Stimulated activated CD8-positive, alpha-beta memory T cell treated with anti-CD3 and anti-CD28 coated beads, Interleukin-4, amount 100 ng/mL, for 24 hours (primary cell): ENCODE measurements at places on chromosomes 2 and 18.

DNA sequence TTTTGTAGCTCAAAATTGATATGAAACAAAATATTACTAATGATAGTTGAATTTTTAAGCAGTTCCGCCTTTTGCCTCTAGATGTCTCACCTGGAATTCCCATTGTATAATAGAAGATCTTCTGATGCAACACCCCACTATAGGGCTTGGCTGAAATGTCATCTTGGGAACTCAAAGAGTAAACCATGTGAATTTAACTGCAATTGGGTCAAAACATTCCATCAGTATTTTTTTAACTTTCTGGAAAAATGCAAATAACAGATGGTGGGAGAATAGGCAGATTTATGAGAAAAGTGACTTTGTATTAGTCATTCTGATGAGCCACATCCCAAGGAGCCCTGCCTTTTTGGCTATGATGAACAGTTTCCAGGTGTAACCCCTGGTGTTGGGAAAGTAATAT is 489.9 kb downstream of the NYAP2 start:
- DNase-seq: no peak

DNA sequence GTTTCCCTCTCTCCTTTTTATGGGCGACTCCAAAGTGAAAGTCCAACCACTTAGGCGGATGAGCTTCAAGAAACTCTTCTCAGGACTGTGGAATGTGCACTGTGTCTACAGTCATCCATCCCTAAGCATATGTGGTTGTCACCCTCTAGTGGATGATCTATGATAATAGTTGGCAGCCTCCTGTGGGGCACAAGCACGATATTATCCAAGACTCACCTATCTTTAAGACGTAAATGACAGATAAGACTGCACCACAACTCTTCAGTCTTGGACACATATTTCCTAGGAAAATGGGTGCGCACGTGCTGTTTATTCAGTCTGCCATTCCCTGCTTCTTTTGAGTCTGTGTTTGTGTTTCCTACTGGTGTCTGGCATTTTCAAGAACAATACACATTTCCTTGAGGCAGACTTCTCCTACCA is 145.5 kb upstream of the CTAGE1 start:
- no peak for DNase-seq

DNA sequence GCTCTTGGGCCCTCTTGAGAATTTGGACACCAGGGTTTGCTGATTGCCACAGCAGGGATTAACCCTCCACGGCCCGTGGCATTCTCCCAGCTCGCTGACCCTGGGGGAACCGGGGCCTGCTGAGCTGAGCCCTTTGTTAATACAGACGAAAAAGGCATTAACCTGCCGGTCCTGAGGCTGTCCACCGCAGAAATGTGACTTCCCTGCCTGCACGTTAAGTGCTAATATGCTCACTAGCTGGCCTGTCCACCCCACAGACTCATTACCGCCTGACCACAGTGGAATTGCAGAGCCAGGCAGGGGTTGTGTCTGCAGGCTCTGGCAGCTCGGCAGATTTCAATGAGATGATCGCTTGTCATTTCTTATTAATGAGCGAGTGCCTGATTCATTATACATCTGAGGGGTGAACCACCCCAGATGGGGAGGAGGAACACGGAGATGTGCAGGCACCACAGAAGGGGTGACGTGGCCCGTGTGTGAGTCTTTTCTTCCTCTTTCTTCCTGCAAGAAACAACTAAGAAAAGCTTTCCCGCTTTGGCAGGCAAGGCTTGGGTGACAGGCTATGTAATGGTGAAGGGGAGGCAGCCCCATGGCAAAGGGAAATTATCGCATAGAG is 126.0 kb downstream of the GLI2 start:
- DNase-seq: no peak

DNA sequence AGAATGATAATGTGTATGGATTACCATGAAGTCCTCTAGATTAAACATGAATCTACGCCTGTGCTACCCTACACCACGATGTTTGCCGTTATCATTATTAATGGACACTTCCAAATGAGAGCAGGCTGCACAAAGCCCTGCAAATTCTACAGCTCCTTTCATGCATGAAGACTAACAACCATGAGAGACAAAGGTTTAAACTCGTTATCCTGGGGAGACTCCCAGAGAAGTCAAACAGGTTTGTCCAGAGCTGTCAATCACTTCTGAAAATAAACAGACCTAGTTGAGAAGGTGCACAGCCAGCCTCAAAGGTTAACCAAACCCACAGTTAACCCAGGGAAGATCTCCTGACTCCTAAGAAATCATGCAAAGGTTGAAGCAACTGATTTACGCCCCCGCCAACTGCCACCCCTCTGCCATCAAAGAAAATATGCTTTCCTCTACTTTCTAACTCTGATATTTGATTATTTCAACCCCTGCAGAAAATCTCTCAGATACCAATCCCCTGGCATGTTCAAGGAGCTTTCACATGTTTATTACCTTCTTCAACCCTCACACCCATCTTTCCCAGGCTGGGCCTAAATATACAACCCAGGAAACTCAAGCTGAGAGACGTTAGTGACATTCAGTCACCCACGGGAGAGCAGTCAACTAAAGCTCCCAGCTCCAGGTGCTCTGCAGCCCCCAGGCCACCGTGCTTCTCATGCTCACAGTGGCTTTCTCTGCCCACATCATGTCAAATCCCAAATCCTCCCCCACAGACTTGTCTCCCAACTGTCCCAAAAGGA is 35.9 kb downstream of the MYO5B start:
- no peak for DNase-seq

DNA sequence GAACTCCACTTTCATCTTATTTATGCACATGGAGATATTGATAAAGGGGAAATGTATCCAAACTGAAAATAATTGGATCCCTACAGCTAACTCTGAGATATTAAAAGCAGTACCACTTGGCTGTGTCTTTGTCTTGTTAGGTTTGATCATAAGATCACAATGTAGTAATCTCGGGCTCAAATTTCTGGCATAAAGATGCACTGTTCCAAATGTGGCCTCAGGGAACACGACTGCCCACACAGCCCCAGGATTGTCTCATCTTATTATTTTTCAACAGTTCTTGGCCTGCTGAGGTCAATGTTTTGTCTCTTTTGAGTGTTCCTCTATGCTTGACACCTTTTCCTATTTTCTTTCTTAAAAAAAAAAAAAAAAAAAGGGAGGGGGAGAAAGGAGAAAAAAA is 114.1 kb downstream of the GBX2 start:
- DNase-seq: no peak
